ENCODE measurements at places on chromosomes 3 and 15.

GRCh38 chr3:134340982-134341365 is 33.3 kb downstream of the AMOTL2 start:
- no peak for DNase-seq

DNA sequence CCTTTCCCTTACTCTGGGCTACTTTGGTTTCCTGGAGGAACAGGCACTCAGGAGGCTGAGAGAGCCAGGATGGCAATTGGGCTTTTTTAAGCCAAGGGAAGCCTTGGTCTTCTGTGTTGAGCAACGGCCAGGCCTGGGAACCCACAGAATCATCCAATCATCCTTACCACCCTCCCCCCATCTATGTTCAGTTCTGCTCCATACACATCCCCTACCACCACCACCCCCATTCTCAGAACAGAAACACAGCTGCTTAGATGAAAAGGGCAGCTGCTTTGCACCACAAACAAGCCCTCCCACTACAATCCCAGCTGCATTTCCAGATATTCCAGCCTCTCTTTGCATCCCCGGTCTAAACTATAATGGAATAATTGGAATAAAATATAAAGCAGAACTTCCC is 21.0 kb downstream of the SEMA5B start:
- no peak for DNase-seq

DNA sequence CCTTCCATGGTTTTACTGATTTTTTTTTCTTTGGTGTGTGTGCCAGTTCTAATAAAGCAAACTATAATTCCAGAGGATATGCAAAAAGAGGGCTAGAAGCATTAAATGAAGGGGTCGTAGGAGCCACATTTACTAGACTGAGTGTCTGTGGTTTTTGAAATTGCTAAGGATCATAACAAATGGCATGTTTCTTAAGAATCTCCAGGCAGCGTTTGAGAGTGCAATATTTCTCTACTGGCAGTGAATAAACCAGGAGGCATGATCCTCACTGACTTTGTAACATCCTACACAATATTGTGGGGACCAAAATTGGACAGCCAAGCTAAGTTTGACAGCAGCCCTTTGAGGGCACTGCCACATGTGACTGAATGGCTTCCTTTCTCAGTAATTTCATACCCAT is 115.9 kb upstream of the CCNL1 start:
- no peak for DNase-seq

DNA sequence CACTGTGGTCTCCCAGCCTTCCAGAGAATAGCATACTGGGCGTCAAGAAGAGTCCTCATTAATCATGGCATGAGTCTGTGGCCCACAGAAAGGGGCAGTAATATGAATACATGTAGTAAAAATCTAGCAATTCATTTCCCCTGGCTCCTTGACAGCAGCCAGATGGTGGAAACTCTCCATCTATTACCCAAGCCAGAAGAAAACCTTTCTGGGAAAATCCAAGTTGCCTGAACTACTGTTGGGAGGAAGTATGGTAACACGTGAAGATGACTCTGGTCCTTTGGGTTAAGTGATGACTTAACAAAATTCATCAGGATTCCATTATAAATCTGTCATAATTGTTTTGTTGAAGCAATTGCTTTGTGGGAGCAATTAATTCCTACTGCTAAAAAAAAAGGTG is 530.5 kb downstream of the FHIT start:
- DNase-seq, result no peak

GRCh38 chr15:26357653-26358052 is 415.2 kb downstream of the GABRB3 start:
- peak; percentile 9 for DNase-seq

DNA sequence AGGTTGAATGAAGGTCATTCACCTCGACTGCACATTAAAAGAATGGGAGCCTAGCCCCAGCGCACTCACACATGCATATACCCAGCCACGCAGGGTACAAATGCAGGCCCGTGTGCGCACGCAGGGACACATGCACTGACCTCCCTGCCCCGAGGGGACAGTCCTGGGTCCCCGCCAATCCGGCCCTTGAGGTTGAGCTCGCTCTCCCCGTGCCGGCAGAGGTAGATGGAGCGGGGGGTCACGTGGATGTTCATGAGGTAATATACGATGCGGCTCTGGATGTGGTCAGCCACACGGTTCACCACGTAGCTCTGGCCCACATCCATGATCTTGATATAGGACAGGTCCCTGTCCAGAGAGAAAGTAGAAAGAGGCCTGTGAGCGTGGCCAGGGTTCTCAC is 20.5 kb downstream of the PFKFB4 start:
- DNase-seq, result no peak

GRCh38 chr3:5126586-5126985 is 4.5 kb downstream of the ARL8B start:
- no peak for DNase-seq
